ENCODE measurements at places on chromosomes 7 and 10.
A peak's percentile ranks its signal among the peaks of the same experiment; 100 is the strongest.

GRCh38 chr7:67267914-67268313 is 271.3 kb downstream of the TYW1 start:
- no peak for DNase-seq

DNA sequence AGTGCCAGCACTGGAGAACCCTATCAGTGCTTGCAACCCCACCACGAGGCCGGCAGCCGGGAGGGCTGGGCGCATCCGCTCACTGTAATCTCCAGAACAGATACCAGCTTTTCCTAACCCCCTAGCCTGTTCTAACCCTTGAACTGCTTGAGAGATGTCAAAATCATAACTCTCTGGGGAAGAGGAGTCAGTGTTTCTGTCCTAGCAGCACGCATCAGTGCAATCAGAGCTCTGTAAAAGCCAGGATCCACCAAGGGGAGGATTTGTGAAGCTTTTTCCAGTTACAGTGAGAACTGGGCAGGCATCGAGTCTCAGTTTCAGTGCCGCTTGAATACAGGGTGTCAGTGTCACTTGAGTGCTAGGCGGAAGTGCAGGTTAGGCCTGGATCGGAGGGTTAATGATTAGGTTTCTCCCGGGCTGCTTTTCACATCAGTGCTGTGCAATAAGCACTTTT is 104.5 kb upstream of the INSYN2A start:
- DNase-seq = no peak

- no peak for DNase-seq
Observed at GRCh38 chr7:29196971-29197595, 2.5 kb downstream of the CHN2 start.

DNA sequence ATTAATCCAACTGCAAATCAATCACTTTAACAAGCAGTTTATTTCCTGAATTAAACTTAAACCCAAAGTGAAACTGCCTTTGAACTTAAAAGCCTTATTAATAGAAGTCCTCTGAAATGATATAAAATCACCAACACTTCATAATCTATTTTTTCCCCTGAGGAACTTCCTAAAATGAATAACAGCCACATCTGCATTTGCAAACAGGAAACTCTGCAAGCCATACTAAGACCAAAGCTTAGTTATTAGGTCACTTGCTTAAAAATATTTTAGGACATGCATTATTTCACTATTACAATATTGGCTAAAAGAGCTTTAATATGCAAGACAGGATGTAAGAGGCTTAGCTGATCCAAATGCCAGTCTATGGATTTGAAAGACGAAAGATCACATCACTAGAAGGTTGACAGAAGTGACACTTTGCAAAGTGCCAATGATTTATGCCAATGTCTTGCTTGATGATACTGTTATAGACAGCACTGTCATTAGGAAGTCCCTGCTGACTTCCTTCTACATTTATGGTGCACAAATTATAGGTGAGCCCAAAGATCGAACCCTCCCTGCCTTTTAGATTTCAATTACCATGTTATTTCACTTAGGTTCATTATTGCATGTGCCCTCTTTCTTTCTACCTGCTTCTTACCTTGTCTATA is 99.9 kb upstream of the SKAP2 start:
- peak; percentile 8 for DNase-seq

DNA sequence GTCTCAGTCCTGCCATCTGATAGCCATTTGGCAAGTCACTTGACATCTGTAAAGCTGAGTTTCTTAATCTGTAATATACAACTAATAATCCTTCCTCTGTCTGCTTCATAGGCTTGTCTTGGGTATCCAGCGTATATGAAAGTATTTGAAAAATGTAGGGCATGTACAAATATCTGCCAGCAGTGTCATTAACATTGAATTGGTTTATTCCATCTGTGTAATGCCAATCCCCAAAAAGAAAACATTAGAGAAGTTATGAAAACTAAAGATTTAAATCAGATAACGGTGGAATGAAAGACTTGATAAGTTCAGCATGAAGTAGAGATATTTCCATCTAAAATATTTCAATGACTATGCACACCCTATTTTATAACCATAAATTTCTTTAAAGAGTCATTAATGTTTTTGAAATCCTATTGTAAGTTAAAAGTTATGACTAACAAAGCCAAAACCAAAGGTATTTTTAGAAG is 9.8 kb upstream of the RTKN2 start:
- DNase-seq = no peak

GRCh38 chr7:130723784-130724183 is 10.2 kb downstream of the KLF14 start:
- DNase-seq = no peak

DNA sequence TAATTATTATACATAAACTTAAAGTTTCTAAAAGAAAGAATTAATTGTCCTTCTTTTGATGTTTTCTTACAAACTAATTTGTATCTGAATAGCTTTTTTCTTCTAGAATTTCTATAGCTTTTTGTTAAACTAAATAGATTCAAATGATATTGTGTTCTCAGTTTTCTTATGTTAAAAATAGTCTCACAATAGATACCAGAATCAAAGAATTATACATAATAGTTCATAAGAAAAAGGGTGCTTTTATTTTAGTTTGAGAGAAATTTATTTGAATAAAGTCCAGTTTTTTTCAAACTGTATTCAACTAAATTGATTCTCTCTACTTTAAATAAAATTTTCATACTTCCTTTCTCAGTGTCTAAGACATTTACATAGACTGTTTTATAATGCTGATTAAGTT is 274.8 kb downstream of the SEMA3D start:
- DNase-seq = no peak

DNA sequence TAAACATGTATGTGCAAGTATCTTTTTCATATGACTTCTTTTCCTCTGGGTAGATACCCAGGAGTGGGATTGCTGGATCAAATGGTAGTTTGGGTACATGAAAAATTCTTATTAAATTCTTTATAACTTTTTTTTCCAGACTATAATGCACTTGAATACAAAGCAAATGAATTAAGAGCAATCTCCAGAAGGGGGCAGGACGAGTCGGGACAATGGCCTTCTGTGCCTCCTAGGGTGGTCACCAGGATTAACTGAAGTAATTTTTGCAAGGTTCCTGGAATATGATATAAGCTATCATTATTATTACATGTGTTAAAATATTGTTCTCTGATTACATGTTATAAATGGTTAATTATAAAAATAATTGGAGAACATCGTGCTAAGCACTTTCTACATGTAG is 127.2 kb downstream of the PPP1R17 start:
- DNase-seq = peak; percentile 19

- DNase-seq = peak; percentile 83
Observed at GRCh38 chr7:100629117-100629716, 12.1 kb downstream of the TFR2 start.

DNA sequence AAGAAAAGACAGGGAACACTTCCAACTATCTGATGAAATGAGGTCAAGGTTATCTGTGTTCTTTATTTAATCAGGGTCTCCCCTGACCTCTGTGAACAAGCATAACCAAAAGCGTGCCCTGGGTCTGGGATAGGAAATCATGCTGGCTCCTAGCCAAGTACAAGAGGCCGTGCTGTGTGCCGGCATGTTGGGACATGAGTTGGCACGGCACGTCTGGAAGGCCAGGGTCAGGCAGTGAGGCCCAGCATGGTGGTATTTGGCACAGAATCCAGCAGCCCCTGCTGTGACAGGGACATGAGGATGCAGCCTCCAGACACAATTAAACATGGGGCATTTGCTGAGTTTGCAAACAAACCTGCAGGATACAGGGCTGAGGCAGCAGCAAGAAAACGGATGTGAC is 320.4 kb downstream of the PLXNA4 start:
- no peak for DNase-seq

GRCh38 chr7:100088095-100088620 is 611 bp upstream of the COPS6 start:
- DNase-seq = no peak

GRCh38 chr10:12826800-12827372 is 174.6 kb downstream of the CCDC3 start:
- peak; percentile 11 for DNase-seq

- DNase-seq = no peak
Observed at GRCh38 chr7:1268076-1268815, 35.6 kb downstream of the UNCX start.

GRCh38 chr10:46553238-46554049 is 3.0 kb downstream of the GPRIN2 start:
- DNase-seq = no peak

- no peak for DNase-seq
Observed at GRCh38 chr7:74306004-74306729, 17.0 kb downstream of the CLIP2 start.

- DNase-seq = peak; percentile 50
Observed at GRCh38 chr10:119608316-119609155, 11.8 kb upstream of the TIAL1 start.

- no peak for DNase-seq
Observed at GRCh38 chr10:125257521-125258108, 97.3 kb upstream of the CTBP2 start.

GRCh38 chr7:112286250-112287086 is 80.0 kb downstream of the ZNF277 start:
- DNase-seq = no peak

DNA sequence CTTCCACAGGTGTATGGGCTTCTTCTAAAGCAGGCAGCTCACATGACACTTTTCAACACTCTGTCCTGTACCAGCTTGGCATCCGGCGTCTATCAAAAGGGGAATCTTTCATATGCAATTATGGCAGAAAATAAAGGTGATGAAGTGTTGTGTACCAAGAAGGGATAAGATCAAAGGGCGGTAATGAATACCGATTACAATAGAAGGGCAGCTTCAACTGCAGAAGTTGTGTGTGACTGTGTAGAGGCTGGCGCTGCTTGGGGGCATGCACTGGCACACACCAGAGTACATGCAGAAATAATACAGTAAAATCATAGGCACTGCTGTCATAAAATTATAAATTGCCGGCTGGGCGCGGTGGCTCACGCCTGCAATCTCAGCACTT is 744.7 kb downstream of the LRMDA start:
- no peak for DNase-seq

DNA sequence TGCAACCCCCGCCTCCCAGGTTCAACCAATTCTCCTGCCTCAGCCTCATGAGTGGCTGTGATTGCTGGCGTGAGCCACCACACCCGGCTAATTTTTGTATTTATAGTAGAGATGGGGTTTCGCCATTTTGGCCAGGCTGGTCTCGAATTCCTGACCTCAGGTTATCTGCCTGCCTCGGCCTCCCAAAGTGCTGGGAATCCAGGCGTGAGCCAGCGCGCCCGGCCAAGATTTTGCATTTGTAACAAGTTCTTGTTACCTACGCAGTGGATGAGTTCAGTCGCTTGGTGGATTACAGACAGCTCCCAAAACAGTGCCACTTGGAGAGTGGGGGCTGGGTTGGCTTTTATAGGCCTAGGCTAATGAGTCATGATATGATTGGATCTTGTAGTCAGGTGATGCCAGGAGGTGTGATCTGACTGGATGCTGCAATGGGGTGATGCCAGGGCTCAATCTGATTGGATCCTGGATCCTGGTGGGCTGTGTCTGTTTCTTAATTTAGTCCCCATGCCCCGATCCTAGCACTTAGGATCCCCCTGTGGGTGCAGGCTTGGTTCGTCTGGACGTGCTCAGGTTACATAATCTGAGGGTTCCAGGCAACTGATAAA is 20.3 kb downstream of the SBDS start:
- DNase-seq = peak; percentile 63

GRCh38 chr10:26090762-26091161 is 125.8 kb upstream of the GAD2 start:
- DNase-seq = no peak

- no peak for DNase-seq
Observed at GRCh38 chr7:144455040-144455404, 51.5 kb upstream of the NOBOX start.

GRCh38 chr7:75725306-75725705 is 13.4 kb downstream of the HIP1 start:
- DNase-seq = peak; percentile 77

DNA sequence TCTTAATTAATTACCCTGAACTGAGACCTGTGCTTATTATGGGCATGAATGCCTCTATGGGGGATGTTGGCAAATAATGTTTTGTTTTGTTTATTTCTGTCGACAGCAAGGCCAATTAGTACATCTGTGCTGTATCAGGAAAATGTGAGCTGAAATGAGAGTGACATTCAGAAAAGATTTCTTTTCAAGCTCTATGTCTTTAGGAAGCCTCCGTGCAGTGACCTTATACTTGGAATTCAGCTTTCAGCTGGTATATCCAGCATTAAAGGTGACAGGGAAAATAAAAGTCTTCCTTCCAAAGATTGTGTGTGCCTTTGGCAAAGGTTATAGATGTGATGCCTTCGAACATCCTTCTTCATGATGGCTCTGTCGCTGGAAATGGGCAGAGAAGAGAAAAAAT is 1061.1 kb downstream of the SORCS3 start:
- DNase-seq = no peak

DNA sequence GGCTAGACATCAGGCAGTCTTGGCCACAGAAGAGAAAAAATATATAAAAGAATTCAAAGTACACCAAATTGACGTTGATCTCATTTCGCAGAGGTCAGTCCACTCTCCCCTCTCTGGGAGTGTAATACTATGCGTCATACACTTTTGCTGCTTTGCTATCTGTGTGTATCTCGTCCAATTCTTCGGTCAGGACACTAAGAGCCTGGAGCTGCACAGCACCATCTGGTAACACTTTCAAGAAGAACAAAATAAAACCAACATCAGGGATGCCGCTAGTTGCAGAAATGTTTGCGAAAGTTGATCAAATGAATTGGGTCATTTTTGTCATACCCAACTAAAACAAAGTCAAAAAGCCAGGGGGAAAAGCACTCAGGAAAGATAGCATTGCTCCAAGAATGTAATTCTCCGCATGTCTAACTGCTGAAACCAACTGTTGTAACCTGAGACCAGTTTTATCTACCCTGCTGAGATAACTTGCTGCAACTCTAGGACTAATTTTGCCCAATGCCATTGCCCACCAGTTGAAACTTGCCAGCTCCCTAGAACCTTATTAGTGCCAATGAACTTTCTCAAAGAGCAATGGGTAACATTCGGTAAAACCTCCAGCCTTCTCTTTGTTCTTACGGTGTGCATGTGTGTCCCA is 23.0 kb downstream of the TMEM176A start:
- DNase-seq = no peak

DNA sequence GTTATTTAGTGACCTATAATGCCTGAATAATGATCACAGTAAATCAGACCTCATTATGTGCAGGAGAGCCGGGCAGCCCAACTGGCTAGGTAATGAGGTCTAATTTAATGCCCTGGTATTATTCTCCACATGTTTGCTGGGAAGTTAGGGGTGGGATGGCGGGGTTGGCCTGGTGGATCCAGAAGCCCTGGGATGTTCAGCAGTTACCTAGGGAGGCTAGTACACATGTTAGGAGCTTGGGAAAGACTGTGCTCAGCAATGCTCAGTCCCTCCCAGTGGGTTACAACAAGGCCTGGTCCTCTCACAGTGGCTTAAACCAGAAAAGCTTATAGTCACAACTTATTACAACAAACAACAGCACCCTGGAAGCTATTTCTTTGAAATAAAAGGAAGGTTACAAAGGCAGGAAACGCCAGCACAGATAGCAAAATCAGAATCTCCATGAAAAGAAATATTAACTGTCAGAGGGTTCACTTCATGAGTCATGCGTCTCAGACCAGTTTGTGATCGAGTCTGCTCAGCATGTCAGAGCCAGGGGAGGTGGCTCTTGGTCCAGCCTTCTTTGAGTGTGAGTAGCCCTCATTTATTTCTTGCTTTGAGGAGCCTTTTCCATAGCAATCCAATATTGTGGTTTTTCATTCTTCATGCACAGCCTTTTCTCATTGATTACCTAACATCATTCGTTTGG is 418.6 kb upstream of the NPVF start:
- peak; percentile 31 for DNase-seq

- DNase-seq = no peak
Observed at GRCh38 chr7:80347173-80347572, 164.7 kb downstream of the GNAT3 start.
